B cell (primary cell): ENCODE measurements at places on chromosomes 7 and 10.
A peak's percentile ranks its signal among the peaks of the same experiment; 100 is the strongest.

- DNase-seq = peak; percentile 39
Measured at GRCh38 chr7:100191775-100192174, 14.1 kb downstream of the STAG3 start.

DNA sequence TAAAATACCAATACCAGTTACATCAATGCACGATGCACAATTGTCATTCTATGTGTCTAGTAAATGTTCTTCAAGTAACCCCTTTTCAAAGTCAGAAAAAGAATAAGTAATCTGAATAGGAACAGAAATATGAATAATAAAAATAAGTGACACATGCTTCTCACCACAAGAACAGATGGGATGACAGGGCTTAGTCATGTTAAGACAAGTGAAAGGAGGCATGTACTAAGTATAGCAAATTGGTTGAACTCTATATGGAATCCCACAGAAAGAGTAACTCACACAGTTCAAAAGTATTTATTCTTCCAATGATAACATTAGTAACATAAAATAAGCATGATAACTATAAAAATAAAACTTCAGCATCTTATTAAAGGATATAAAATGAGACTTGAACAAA, 100.9 kb upstream of the TAS2R16 start:
- DNase-seq = no peak

- no peak for DNase-seq
Measured at GRCh38 chr7:129650056-129650758, 38.7 kb downstream of the NRF1 start.

GRCh38 chr7:152072421-152072820, 46.9 kb downstream of the GALNT11 start:
- DNase-seq = no peak

GRCh38 chr10:22389856-22390589, 44.7 kb downstream of the SPAG6 start:
- no peak for DNase-seq
